ENCODE measurements at places on chromosomes 2 and 18.

GRCh38 chr2:58067001-58067400 is 20.4 kb downstream of the VRK2 start:
- no peak for DNase-seq

DNA sequence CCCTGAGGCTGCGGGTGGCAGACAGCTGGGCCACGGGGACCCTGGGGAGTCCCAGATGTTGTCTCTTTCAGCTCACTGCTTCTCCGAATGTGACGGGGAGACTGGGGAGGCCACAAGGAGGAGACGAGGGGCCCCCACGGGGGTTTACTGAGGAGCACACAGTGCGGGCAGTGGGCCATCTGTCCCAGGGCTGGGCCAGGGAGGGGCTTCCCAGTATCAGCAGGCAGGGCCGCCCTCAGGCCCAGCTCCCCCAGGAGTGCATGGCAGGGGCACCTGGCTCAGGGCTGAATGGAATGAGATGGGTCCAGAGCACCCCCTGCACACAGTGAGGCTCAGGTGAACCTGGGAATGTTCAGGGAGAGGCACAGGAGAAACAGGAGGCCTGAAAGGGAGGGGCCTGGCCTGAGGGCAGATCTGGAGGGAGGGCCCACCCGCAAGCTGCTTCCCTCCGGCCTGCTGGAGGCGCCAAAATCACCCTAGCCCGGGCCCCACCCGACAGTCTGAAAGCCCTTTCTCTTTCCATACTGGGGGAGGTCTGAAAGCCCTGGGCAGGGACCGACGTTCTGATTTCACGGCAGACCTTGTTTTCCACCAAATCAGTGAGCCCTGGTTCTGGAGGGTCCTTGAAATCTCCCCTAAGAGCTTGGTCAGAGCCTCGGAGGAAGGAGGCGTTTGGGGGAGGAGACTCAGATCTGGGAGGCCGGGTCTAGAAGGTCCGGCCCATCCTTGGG is 35.5 kb upstream of the PTMA start:
- no peak for DNase-seq

DNA sequence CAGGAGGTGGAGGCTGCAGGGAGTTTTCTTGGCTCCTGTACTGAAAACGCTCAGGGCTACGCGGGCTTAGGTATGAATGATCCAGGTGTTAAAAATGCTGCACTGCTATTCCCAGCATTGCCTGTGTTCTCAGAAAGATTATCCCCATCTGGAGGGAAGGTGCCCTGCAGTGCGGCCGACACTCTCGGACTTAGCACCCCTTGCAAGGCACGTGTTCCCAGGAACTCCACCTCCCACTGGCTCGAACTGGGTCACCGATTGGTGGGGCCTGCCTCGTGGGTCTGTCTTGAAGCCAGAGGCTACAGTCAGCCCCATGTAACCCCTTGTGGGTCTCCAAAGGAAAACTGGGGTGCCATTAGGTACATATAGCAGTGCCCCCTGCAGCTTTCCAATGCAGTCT is 25.7 kb downstream of the ANO7 start:
- DNase-seq = no peak

DNA sequence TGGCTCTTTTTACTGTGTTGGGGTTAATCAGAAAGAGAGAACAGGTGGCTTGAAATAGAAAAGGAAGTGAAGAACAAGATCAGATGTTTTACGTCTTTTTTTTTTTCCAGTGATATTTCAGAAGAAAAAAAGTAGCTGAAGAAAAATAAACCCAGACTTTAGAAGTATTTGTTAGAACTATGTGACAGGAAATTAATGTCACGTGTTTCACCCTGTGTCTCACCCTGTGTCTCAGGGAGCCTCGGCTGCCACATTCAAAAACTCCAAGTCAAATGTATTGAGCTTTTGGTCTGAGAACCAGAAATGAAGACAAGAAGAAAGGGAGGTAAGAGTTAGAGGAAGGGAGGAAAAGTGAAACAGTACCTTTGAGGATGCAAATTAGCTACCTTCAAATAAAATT is 38.0 kb downstream of the AKAIN1 start:
- DNase-seq = no peak

GRCh38 chr18:73793386-73793785 is 354.2 kb downstream of the FBXO15 start:
- DNase-seq = no peak

- DNase-seq = no peak
These were observed 770.0 kb upstream of the ZEB2 start for GRCh38 chr2:145289946-145290345.

DNA sequence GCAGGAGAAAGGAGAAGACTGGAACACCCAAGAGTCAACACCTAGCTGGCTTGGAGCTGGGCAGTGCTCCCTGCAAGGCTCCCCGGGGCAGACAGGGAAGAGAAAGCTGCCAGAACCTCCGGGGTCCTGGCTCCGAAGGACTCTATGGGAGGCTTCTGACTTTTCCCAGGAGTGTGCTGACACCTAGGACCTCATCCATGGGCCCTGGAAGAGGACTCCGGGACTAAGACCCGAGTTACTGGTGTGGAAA is 37.8 kb upstream of the ATP6V1B1 start:
- DNase-seq = no peak

GRCh38 chr18:11149441-11150270 is at the start of gene PIEZO2:
PIEZO2 (minus strand) TSS chr18:11149569; CDS start chr18:11148588, 981 bp downstream.
- DNase-seq = peak; percentile 13

DNA sequence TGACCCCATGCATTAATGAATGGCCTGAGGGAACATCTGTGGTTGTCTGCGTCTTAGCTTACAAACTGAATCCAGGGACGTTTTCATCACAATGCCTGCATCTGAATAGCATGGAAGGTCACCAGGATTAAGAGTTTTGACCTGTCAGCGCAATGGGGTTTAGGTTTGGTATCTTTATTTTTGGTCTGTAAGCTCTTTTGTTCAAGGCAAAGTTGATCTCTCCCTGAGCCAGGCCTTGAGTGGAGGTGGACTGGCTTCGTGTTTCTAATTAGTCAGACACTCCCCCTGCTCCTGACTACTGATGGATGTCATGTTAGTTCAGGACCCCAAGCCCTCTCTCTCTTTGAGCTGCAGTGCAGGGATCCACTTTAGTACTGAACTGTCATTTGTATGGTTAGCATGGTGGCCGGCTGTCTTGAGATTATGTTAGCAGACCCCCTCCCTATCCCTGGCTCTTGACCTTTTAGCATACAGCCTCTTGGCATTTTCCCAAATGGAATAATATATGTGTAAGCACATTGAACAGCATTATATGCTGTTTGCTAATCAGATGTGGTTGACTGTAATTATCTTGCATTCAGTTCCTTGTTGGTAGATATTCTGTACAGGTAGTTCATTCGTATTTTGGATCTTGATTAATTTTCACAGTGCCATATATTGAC is 59.2 kb downstream of the LYPD6 start:
- no peak for DNase-seq

GRCh38 chr2:15867194-15868171 is 72.9 kb upstream of the MYCN start:
- DNase-seq = no peak

GRCh38 chr18:44246001-44246400 is 434.7 kb upstream of the SETBP1 start:
- DNase-seq = no peak

GRCh38 chr2:10003206-10004125 is 39.9 kb upstream of the KLF11 start:
- DNase-seq = no peak

GRCh38 chr2:85851253-85852151 is 37.3 kb downstream of the ST3GAL5 start:
- DNase-seq = peak; percentile 2

GRCh38 chr2:203909261-203909967 is 27.1 kb upstream of the ICOS start:
- DNase-seq = peak; percentile 37

GRCh38 chr18:58349650-58350049 is 279.2 kb downstream of the ALPK2 start:
- no peak for DNase-seq

GRCh38 chr2:240922245-240922981 is 16.3 kb downstream of the CROCC2 start:
- no peak for DNase-seq

GRCh38 chr2:197516393-197516761 is 511 bp downstream of the MOB4 start:
- peak; percentile 58 for DNase-seq

DNA sequence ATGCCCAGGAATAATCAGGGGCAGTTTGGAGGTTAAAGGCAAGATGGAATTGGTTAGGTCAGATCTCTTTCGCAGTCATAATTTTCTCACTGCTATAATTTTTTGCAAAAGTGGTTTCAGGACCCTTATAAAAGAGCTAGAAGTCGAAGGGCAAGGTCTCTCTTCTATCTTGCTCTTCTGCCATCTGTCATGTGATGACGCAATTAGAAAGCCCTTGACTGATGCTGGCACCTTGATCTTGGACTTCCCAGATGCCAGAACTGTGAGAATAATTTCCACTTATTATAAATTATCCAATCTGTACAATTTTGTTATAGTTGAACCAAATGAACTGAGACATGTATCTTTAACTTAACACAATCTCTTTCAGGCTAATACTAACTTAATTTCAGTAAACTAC is 6.3 kb upstream of the RALBP1 start:
- no peak for DNase-seq

DNA sequence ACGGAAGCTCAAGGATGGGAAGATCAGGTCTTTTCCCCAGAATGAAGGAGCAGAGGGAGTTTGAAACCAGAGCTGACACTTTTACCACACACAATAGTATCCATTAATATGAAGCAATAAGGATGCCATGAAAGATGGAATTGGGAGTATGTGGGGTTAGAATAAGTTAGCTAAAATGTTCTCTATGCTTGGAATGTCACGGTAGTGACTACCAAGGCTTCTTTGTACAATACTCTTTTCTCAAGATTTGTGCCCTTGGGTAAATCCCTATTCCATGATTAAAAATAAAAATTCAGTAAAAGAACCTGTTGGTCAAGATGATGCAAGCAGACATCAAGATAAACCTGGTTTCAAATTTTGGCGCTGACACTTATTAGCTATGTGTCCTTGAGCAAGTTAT is 75.0 kb downstream of the NRXN1 start:
- DNase-seq = no peak

DNA sequence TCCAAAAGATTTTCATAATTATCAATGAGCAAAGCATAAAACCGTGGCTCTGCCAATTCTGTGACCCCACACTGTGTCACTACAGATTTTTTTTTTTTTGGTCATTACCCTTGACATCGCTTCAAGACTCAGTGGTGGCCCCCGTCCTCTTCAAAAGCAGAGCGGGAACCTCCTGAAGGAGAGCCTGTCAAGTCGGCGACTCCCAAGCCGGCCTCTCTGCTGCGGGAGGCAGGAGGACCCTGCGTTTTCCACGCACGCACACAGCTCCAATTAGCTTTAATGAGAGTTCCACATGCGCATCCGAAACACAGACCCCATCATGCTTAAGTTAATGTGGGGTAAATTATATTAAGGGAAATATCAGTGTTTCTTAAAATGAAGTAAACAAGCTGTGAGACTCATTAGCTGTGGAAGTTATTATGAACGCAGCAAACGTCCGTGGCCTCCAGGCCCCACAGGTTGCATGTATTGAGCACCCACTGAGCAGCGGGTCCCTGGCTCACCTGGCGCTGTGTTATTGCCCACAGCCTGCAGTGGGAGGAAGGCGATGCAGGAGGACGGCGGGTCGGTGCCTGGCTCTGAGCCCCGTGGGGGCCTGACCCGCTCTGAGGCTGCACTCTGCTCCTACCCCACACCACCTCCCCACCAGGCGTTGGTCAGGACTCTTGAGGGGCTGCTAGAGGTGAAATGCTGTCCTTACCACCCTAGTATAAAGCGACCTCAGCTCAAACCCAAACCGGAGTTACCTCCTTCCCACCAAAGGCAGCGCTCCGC is 181.0 kb upstream of the SALL3 start:
- DNase-seq = no peak
